ENCODE measurements at places on chromosomes 7 and 10. TPM values are rescaled to one million over a fixed set of nuclear protein-coding genes. Genes with fewer than 3 reads are reported as not detected.

SPDYE9 gene
- total RNA-seq: not detected

ELAPOR2 gene
- 41.6 TPM for total RNA-seq

NUPR2 gene
- not detected for total RNA-seq

OPALIN gene
- total RNA-seq: not detected

TMEM196 gene
- total RNA-seq: 0.42 TPM

DNA sequence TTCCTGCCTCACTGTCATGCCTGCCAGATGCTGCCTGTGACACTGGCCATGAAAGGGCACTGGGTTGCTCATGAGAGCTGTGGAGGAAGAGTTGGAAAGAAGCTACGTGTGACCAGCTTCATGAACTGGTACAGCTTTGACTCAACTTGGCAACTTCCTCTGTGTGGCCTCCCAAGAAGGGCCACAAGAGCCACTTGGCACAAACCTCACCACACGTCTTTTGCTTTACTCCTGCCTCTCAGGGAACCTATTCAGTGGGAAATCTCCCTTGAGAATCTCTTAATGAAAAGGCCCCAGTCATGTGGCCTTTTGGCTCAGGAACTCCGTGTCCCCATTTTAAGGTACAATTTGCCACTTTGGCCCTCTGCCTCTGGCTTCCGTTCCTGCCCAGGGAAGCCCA lies 54.5 kb downstream of the FRMD4A start:
- no peak for DNase-seq

DNA sequence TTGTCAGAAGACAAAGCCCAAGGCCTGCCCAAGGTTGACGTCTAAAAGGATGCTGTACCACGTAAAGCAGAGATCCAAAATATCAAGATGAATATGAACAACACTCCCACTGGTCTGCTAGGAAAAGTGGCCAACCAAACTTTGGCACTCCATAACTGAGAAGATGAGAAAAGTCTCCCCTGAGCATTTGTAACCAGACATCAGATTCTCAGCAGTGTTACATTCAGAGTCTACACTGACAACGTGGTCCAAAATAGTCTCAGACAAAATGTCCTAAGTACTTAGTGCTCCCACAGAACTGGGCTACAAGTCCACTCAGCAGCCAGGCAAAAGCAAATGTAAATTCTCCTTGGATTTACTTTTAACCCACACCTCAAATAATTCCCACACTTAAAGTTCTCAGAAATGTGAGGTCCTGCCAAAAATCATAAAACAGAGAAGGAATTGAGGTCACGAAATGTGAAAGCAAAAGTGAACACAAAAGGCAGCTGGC lies 185.1 kb upstream of the NOBOX start:
- no peak for DNase-seq

GRCh38 chr7:105015390-105015965 lies 1.5 kb downstream of the KMT2E start:
- no peak for DNase-seq

DNA sequence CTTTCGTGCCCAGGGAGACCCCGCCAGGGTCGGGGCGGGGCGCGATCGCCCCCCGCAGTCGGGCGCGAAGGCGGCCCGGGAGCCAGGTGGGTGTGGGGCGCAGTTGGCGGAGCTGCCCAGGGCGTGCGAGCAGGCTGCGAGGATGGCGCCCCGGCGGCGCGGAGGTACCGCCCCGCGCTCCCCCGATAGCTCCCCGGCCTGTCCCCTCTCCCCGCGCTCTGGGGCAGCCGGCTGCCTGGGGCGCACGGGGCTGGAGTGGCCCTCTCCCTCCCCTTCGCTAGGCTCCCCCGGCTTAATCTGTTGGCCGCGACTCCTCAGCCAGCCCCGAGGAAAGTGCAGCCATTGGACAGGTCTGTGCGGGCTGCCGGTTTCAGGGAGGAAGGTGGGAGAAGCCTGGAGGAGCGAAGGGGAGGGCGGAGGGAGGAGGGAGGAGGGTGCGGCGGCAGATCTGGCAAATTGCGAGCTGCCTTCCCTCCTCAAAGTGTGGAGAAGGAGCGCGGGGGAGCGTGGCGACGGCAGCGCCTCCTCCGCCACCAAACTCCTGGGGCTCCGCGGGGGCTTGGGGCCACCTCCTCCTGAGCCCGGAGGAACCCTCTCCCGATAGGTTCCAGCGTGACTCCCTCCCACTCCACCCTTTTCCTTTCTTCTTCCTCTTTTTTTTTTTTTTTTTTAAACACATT lies 361 bp upstream of the PLXDC2 start:
- DNase-seq: peak; percentile 86

DNA sequence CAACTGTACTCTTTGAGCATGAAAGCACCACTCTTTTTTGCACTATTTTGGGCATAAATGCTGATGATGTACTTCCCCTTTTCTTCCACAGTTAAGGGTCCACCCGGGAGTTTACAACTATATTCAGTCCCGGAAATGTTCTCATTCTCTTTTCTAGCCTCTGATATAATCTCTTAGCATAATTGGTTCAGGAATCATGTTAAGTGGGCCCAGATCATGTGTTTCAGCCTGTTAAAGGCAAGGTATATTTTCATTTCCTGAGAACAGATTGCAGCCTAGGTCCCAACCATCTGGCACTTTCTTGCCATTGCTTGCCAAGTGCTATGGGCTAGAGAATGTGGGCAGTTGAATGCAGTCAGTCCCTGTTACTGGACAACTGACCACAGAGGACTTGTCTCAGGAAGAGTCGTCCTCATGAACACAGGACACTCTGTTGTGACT lies 111.4 kb upstream of the GLCCI1 start:
- no peak for DNase-seq

DNA sequence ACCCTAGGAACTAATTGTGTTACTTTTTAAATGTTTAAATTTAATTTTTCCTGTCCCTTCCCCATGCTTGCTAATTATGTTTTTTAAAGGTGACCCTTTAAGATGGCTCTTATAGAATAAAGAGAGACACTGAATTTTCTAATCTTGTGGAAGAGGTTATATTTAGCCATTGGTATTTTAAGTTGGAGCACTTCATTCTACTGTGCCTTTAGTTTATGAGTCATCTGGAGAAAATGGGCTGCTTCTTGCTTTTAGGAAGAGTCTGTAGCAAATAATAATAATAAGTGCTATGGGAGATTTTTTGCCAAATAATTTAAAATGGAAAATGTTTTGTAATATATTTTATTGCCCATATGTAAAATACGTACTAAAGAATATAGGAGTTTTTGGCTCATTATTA lies 139.7 kb downstream of the ADK start:
- DNase-seq: no peak

DNA sequence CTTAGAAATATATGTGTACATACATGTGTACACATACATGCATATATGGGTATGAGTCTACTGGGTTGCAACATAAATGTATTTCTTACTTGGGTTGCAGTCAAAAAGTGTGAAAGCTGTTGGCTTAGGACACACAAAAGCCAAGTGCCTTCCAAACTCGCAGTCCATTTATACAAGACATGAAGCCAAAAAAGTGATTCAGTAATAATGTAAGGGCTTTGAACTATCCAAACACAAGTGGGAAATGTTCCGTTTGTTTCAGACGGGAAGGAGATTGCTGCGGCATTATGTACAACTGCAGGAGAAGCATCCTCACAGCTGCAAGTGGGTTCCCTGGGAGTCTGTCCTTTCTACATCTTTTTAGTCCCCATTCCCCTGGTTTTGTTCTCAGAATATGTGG lies 513.6 kb downstream of the SORCS3 start:
- no peak for DNase-seq

DNA sequence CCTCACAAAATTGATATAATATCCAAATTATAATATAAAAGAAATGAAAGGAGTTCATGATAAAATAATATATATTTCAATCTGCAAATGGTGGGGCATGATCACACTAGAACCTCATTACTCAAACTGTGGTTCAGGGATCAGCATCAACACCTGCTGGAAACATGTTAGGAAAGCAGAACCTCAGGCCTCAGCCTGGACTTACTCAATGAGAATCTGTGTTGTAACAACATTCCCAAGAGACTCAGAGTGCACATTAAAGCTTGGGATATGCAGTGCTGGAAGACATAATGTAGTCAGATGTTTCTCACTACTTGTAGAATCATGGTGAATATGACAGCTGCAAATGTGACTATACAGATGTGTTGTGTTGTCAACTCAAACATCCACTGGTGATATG lies 81.7 kb upstream of the ITPRID1 start:
- no peak for DNase-seq

DNA sequence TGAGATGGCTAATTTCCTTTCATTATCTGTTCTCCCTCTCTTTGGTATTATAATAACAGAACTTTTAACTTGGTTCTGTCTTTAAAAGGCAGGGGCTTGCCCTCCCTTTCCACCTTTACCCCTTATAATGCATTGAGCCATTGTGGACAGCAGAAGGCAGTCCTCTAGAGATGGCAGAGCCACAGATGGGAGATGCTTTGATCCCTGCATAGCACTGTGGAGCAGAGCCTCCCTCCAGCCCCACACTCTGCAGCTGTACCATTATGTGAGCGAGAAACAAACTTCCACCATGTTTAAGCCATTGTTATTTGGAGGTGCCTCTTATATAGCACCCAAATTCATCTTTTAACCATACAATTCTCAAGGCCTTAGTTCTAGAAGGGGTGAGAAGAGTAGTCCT lies 78.4 kb downstream of the SEC23IP start:
- DNase-seq: no peak

GRCh38 chr7:132573251-132573955 lies 2.9 kb downstream of the PLXNA4 start:
- DNase-seq: no peak
